Spinal cord (tissue), 10 donors: ENCODE measurements at places on chromosomes 2 and 18.

- no peaks in the 10 kb centered on the region for H3K36me3 ChIP-seq
- H3K4me1 ChIP-seq = peaks cover 9% of the 10 kb centered on the region
- H3K27me3 ChIP-seq = peaks cover 3% of the 10 kb centered on the region
- no peak overlapping the region for H3K4me3 ChIP-seq
These were observed 107.7 kb downstream of the KCTD1 start for GRCh38 chr18:26440644-26441043.

GRCh38 chr2:42696987-42697386 is 66.9 kb downstream of the OXER1 start:
- no peak overlapping the region for H3K27ac ChIP-seq
- DNase-seq = no peak
- no peak overlapping the region for H3K4me3 ChIP-seq
- no peaks in the 10 kb centered on the region for H3K4me1 ChIP-seq

GRCh38 chr2:70046534-70046933 is 40.7 kb upstream of the PCBP1 start:
- DNase-seq = no peak
- no peaks in the 10 kb centered on the region for H3K4me1 ChIP-seq
- H3K27ac ChIP-seq = no peak overlapping the region
- no peaks in the 10 kb centered on the region for H3K27me3 ChIP-seq
- H3K36me3 ChIP-seq = peaks cover 29% of the 10 kb centered on the region

GRCh38 chr2:23767876-23768621 is 158.9 kb downstream of the ATAD2B start:
- peaks cover 11% of the 10 kb centered on the region for H3K36me3 ChIP-seq
- H3K4me3 ChIP-seq = no peak overlapping the region
- no peaks in the 10 kb centered on the region for H3K4me1 ChIP-seq
- DNase-seq = no peak
- H3K27me3 ChIP-seq = no peaks in the 10 kb centered on the region

- H3K4me1 ChIP-seq = no peaks in the 10 kb centered on the region
- no peak overlapping the region for H3K27ac ChIP-seq
- H3K27me3 ChIP-seq = no peaks in the 10 kb centered on the region
- no peak overlapping the region for H3K4me3 ChIP-seq
- no peaks in the 10 kb centered on the region for H3K36me3 ChIP-seq
These were observed 763.9 kb downstream of the TSN start for GRCh38 chr2:122519366-122519765.

DNA sequence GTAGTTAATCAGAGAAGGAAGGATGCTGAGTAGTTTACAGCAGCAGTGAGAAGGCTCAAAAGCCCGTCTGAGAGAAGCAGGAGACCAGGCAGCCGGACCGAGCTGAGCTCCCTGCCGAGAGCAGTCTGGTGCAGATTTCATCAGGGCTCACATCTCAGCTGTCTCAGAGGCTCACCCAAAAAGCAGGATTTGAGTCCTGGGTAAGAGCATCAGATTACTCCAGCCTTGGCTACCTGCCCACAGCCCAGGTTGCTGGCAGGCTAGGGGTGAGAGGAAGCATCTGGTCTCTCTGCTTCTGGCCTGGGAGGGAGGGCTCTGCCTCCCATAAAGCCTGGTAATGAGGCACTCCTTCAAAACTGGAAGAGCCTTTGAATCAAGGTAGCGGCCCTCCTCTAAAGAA is 140.5 kb downstream of the ST6GAL2 start:
- H3K27ac ChIP-seq = no peak overlapping the region
- H3K4me1 ChIP-seq = no peaks in the 10 kb centered on the region
- no peak overlapping the region for H3K4me3 ChIP-seq
- H3K27me3 ChIP-seq = no peaks in the 10 kb centered on the region
